ENCODE measurements at places on chromosomes 6 and 20.

GRCh38 chr6:1858196-1858595 is 248.5 kb downstream of the FOXC1 start:
- no peak for DNase-seq

- no peak for DNase-seq
Observed at GRCh38 chr20:58688414-58688813, 4.2 kb upstream of the NPEPL1 start.

DNA sequence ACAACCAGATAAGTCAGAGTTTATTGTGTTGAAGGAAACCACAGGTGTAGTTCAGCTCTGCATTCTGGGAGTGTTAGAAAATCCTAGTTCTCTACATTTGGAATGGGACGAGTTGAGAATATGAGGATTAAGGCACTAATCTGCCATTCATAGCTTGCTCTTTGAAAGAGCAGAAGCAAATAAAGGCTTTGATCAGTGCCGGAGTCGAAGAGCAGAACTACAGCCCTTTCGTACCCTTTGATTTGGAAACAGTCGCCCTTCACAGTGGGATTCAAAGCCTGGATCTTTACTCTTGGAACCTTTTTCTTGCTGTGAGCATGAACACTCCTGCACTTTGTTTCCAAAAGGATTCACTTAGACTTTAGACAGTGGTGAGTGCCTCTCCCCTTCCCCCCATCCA is 523.9 kb upstream of the POU3F2 start:
- DNase-seq = no peak

GRCh38 chr6:165649166-165650137 is 13.6 kb downstream of the PDE10A start:
- no peak for DNase-seq

DNA sequence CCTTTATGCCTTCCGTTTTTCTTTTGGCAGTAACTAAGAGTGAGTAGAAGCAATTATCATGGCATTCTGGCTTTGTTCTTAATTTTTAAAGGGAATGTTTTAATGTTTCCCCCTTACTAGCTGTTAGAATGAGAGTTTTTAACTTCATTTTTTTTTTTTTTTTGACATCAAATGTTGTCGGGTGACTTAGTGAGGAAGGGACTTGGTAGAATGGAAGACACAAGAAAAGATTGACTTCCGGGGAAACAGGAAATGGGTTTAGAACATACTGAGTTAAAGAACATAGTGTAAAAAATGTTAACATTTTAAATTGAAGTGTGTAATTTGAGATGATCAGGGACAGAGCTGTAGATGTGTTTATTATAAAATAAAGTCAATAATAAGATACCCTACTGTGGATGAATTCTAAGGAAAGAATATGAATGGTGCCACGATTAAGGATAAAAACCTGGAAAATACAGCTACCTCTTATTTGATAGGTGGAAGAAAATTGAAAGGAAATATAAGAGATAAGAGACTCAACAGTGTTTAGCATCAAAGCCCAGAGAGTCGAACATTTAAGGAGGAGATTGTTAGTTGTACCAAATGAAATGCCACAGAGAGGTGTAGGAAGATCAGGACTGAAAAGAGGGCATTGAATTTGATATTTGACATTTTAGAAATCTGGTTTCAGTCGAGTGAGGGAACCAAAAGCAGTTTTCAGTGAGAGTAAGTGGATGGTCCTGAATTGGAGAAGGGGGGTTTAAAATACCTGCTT is 9.4 kb downstream of the HSF2 start:
- DNase-seq = no peak

Measured in CD4-positive, alpha-beta T cell treated with Interleukin-17A for 4 hours (primary cell).